Stimulated activated naive CD8-positive, alpha-beta T cell treated with anti-CD3 and anti-CD28 coated beads, Interleukin-15, Interleukin-2, amounts not matched to agents 100 U/mL and 50 U/mL, for 24 hours (primary cell): ENCODE measurements at places on chromosomes 11 and 22.

- no peak for DNase-seq
Observed at GRCh38 chr22:45549762-45550378, 47.2 kb downstream of the FBLN1 start.

GRCh38 chr11:115775846-115776245 is 271.6 kb upstream of the CADM1 start:
- DNase-seq, result no peak

GRCh38 chr11:106988151-106989077 is 29.9 kb downstream of the GUCY1A2 start:
- no peak for DNase-seq

- DNase-seq, result peak; percentile 62
Observed at GRCh38 chr11:69301455-69302401, 7.8 kb downstream of the MYEOV start.

- no peak for DNase-seq
Observed at GRCh38 chr11:6817694-6818093, 18.2 kb upstream of the OR6A2 start.

DNA sequence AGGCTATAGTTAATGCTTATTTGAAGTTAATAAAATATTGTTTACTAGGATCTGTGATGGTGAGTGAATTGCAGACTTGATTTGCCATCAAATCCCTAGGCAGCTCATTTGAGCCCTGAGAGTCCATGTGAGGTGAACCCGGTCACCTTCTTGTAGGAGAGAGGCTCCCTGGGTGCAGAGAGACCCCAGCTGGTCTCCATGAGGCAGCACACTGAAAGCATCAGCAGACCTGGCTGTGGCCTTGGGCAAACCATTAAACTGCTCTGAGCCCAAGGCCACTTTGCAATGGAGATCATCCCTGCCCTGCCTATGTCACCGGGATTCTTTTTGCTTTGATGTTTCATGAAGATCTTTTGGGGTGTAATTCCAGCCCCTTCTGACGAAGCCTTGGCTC is 125.2 kb downstream of the MICAL2 start:
- DNase-seq, result peak; percentile 24

DNA sequence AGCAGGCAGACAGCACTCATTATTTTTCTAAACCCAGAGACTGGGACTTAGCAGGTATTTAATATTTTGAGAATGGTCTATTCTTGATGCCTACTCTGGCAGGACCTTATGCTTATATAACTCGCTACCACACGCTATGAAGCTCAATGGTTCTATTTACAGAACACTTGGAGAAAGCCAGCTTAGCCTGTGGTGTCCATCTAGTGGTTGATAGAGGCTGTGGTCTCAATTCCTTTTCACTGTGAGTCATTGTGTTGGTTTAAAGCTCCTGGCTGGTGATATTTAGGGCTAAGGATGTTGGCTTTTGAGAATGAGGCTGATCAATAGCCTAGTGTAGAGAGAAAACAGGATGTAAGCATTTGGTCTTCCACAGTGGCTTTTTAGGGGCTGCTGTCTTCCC is 206.4 kb downstream of the DBX1 start:
- no peak for DNase-seq

GRCh38 chr22:26617271-26618199 is at the start of gene CRYBB1:
TSS of gene CRYBB1 (minus strand) at chr22:26618027. CDS start at chr22:26616319, 1,708 bp downstream.
- DNase-seq, result no peak

DNA sequence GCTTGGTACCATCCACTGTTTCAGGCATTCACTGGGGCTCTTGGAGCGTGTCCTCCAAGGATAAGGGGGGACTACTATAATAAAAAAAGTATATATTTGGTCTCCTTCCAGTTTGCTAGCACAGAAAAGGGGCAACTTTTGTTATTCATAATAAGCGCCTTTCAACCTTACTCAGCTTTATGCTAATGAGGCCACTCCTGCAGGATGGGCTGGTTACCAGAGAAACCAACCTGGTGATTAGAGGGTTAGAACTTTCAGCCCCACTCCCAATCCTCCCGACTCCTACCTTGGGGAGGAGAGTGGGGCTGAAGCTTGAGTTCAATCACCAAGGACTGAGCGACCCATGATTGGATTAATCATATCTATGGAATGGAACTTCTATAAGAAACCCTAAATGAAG is 31.8 kb downstream of the PPFIBP2 start:
- DNase-seq, result no peak

DNA sequence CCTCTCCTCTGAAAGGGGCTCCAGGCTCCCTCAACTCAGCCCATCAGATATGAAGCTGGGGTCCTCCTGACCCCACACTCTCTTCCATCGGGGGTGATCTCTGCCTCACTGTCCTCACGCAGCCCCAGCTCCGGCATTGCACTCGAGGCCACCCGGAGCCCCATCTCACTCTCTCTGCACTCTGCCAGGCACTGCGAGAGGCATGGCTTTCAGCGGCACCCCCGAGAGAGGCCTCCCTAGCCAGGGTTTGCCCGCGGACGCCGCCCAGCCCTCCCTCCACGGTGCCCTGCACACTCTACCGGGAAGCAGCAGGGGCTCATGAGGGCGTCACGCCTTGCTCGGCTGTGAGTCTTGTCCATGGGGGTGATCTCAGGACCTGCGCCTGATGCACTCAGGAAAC is 436.2 kb downstream of the BRD1 start:
- DNase-seq, result no peak

GRCh38 chr22:46916886-46917770 is 154.7 kb downstream of the TBC1D22A start:
- no peak for DNase-seq

DNA sequence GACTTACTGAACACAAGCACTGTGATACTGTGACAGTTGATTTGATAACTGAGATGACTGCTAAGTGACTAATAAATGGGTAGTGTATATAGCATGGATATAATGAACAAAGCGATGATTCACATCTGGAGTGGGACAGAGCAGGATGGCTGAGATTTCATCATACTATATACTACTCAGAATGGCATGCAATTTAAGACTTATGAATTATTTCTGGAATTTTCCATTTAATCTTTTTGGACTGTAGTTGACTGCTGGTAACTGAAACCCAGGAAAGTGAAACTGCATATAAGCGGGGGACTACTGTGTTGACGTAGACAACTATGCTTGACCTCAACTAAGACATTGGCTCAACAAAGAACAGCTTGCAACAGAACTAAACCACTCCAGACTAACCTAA is 20.0 kb upstream of the NUCB2 start:
- DNase-seq, result no peak
